Gastrocnemius medialis (tissue), 4 donors: ENCODE measurements at places on chromosomes 16 and 17. TPM values are rescaled to one million over a fixed set of nuclear protein-coding genes. Genes with fewer than 3 reads are reported as not detected.

DNA sequence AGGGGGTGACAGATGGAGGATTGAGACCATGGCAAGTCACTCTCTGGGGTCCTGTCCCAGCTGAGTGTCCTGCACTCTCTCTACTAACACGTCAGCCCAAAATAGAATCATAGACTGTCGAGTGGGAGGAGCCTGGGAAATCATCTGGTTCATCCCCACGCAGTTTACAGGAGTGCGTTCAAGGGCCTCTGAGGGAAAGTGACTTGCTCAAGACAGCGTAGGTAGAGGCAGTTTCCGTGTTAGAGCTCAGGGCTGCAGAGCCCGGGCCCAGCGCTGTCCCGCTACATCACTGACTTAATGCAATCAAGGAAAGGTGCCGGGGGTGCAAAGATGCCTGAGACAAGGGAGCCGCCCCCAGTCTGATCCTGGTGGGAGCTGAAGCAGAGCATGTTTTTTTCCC, 10.3 kb downstream of the GSG1L2 start:
- DNase-seq: no peak

ALDH3A1 gene
- not detected for total RNA-seq

KRT33B gene
- not detected for total RNA-seq

SOX15 gene
- total RNA-seq: 1.1 TPM

DNA sequence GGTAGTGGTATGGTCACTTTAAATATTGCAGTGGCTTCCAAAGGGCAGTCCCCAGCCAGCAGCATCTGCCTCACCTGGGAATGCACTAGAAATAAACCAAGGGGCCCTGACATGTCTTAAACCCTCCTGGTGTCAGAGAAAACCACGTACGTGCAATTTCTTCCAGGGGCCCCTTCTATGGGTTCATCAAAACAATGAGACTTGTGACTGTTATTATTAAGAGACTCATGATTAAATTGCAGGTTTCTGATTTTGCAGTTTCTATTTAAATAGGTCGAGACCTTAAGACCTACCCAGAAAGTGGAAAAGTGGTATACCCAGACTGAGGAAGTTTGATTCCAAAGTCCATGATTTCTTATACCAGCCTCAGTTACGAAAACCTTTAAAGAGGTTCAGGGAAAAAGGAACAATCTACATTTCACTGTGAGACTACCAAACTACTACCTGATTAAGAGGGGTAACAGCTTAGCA, 746 bp upstream of the POLG2 start:
- no peak for DNase-seq

MMP28 gene
- 3.1 TPM for total RNA-seq

TSPOAP1 gene
- 1.2 TPM for total RNA-seq

- DNase-seq: no peak
Observed at GRCh38 chr17:78583091-78583490, 5.9 kb upstream of the DNAH17 start.

- no peak for DNase-seq
Observed at GRCh38 chr17:35460354-35460851, 11.8 kb upstream of the SLFN13 start.

OMG gene
- total RNA-seq: not detected

DNA sequence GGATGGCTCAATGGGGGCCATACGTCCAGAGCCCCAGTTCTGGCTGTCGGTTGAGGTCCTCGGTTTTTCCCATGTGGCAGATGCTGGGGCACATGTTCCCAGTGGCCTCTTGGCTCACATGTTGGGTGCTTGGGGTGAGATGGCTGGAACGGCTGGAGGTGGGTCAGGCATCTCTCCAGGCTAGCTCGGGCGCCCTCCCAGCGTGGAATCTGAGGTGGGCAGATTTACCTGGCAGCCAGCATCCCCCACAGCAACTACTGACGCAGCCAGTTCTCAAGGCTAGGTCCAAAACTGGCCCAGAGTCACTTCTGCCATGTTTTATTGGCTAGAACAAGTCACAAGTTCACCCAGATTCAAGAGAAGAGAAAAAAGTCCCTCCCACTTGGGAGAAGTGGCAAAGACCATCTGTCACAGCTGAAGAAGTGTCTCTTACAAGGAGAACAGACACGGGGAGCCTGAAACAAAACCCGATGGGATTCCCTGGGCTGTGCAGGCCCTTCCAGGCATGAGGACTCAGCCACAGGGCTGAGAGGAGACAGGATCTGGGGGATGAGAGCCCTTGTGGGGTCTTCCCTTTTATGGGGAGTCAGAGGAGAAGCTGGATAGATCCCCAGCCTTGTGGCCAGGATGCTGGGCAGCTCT, 15.2 kb downstream of the ACE start:
- no peak for DNase-seq

- no peak for DNase-seq
Observed at GRCh38 chr16:23899869-23900268, 64.1 kb downstream of the PRKCB start.

DNA sequence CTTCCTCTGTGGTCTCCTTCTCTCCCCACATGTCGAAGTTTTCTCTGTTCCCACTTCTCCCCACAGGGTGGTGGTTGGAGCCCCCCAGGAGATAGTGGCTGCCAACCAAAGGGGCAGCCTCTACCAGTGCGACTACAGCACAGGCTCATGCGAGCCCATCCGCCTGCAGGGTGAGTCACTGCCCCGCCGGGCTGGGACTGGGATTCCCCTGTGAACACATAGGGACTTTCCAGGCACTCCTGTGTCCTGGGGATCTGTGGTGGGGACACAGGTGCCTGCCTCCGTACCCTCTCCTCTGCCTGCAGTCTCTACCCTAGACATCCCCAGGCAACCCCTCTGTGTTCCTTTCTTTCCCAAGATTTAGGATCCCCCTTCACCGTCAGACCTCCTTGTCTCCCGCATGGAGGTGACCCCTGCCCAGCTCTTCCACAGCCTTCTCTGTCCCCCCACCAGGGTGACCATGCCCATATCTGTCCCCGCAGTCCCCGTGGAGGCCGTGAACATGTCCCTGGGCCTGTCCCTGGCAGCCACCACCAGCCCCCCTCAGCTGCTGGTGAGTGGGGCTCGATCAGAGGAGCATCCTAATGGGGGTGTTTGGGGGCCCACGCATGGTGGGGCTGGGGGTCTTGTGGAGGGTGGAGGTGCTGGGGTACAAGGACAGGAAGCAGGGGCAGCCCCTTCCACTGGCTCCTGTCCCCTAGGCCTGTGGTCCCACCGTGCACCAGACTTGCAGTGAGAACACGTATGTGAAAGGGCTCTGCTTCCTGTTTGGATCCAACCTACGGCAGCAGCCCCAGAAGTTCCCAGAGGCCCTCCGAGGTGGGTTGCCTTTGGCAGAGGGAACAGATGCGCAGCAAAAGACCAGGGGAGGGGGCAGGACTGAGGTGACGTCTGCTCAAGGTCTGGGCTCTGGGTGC, 5.8 kb downstream of the ITGAM start:
- no peak for DNase-seq

DNA sequence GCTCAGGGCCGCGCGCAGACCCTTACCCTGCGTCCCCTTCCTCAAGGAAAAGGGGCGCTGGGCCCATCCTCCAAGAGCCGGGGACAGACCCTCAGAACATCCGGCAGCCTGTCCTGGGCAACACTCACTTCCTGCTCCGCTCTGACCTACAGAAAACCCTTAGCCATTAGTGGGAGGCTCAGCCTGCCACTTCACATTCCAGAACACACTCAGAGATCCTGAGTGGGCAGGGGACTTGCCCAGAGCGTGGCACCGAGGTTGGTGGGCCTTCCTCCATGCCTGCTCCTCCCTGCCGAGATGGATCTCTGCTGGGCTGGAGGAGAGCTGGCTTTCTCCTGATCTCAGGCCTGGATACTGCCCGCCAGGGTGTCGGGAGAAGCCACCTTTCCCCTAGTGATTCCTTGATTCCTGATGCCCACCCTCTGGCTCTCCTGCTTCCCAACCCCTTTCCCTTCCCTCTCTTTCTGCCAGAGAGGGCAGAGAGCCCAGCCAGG, 1.5 kb downstream of the SCARF1 start:
- DNase-seq: no peak

DNA sequence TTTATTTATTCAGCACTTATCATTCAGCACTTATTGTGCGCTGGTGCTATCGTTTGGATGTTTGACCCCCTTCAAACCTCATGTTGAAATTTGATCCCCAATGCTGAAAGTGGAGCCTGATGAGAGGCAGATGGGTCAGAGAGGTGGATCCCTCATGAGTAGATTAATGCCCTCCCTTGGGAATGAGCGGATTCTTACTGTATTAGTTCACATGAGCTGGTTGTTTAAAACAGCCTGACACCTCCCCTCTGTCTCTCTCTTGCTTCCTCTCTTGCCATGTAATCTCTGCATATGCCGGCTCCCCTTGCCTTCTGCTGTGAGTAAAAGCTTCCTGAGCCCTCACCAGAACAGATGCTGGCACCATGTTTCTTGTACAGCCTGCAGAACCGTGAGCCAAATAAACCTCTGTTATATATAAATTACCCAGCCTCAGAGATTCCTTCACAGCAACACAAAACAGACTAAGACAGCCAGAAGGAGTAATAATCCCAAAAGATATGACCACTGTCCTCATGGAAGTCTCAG, 111.1 kb downstream of the CACNG3 start:
- no peak for DNase-seq

- DNase-seq: no peak
Observed at GRCh38 chr17:45229681-45230409, 8.2 kb downstream of the FMNL1 start.

DNA sequence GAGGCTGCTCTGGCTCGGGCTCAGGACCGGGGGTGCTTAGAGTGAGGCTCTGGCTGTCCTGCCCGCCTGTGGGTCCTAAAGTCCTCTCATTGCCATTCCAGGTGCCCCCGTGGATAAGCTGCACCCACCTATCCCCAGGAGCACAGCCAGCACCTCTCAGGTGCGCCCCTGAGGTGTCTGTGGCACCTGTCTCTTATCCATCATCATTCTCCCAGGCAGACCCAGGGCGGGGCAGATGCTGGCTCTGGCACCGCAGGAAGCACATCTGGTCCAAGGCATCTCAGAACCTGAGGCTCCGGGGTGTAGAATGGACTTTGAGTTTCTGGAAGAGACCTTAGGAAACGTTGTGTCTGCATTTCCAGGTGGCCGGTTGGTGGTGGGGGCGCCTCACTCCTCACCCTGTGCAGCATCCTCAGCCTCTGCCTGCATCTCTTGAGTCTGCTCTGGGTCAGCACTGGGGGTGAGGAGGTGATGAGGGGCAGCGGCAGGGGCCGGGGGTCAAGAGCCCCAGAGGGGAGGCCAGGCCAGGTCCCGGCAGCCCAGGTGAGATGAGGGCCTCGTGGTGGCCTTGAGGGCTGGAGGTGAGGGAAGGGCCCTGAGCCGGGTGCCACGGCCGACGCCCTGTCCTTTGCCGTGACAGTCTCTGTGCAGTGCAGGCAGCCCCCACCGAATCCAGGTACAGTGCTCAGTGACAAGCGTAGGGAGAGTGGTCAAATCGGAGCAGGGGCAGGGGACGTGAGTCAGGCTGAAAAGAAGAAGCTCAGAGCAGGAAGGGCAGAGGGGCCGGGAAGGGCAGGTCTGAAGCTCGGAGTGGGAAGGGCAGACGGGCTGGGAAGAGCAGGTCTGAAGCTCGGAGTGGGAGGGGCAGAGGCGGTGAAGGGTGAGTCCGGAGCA, 173.5 kb downstream of the NPIPB11 start:
- no peak for DNase-seq

DNA sequence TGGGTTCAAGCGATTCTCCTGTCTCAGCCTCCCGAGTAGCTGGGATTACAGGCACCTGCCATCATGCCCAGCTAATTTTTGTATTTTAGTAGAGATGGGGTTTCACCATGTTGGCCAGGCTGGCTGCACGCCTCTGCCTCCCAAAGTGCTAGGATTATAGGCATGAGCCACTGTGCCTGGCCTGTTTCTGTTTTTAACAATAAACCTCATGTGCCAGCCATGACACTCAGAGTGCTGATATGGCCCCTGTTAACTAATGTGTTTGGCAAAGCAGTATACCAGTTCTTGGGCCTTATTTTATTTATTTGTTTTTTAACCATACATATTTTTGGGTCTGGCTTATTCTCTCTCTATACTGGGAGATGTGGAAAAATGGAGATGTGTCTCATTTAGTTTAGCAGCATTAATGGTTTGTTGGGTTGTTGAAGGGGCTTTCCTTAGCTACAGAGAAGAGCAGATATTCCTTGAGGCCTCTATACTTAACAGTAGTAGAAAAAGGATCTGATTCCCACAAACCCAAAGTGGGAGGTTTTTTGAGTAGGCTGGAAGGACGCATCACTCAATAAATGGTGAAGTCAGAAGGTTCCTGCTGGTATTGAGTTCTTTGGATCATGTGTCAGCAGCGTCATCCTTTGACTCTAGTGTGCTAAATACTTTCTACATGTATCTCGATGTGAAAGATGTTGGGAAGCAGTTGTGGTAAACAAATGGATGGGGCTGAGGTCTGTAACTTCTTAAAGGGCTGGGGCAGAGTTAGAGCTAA, 16.2 kb upstream of the CDK5R1 start:
- no peak for DNase-seq

DNA sequence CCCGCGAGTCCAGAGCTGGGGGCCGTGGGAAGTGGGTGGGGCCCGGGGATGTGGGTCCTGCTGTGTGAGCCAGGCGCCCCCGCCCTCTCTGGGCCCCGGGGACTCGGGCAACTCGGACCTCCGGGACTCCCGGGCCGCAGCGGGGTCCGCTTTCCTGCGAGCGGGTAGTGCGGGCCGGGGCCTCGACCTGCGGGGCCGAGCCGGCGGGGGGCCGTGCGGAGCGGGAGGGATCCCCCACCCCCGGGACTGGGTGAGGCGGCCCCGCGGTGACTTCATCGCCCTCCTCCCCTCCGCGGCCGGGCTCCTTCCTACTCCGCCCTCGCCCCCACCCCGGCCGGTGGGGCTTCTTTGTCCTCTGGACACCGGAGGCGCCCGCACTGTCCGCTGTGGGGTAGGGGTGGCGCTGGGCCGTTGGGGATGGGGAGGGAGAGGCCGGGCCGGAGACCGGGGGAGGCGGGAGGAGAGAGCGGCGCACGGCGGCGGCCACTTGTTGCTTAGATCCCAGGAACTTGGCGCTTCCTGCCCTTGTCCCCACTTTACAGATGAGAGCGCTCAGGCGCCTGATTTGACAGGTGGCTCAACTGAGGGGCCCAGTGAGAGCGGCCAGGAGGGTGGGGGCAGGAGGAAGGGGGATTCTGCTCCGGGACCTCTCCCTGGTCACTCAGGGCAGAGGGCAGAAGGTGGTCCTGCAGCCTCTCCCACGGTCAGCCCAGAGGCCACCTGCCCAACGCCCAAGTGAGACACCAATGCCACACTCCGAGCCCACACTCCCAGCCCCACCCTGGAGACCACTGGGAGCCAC, 874 bp downstream of the CMTM3 start:
- no peak for DNase-seq

GRCh38 chr17:19374136-19374535, 4.2 kb upstream of the MAPK7 start:
- no peak for DNase-seq

DNA sequence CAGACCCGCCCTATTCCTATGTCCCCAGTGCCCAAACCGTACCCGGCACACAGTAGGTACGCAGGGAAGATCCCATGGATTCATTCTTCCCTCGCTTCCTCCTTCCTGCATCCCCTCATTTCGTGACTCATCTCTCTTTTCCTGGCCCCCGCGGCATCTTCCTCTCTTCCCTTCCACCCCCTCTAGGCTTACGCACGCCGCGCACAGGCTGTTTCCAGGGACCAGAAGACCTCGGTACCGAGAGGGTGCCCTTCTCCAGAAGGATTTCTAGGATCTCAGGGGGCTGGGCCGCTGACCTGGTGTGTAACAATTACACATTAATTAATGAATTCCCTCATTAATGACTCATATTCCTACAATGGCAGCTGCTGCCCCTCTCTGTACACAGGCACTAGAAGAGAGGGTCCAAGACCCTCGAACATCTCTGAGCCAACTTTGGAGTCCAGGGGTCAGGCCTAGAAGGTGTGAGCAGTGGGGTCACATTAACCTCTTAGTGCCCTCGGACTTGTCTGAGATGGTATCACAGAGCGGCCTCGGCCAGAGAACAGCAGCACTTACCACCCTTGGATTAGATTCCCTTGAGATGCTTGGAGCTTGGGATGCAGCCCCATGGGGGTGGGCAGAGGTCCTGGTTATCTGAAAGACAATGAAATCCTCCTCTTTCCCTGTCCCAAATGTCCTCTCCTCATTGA, 16.8 kb upstream of the PLLP start:
- DNase-seq: no peak
